Chondrocyte (in vitro differentiated cells): ENCODE measurements at places on chromosomes 2 and 18. TPM values are rescaled to one million over a fixed set of nuclear protein-coding genes. Genes with fewer than 3 reads are reported as not detected.

DNA sequence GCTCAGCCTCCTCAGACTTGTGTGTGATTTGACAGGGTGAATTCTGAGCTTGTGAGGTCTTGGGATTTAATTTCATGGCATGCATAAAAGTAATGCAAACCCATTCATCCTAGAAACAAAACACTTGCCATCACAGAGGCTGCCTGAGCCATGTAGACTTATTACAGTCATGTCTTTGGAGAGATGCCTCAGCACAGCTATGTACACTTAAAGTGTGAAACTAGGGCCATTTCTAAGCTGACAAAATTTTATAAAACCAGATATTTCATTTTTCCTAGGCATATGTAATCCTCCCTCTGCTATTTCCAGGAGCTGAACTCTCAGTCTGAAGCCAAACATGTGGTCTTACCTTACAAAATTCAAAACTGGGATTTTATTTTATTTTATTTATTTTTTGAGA, 322.2 kb upstream of the SPHKAP start:
- no peaks in the 10 kb centered on the region for H3K36me3 ChIP-seq
- no peaks in the 10 kb centered on the region for H3K27me3 ChIP-seq
- H3K4me1 ChIP-seq = no peaks in the 10 kb centered on the region

GRCh38 chr2:228516019-228516418, 334.5 kb upstream of the SPHKAP start:
- no peaks in the 10 kb centered on the region for H3K4me1 ChIP-seq
- H3K27ac ChIP-seq = no peak overlapping the region
- no peaks in the 10 kb centered on the region for H3K27me3 ChIP-seq

DNA sequence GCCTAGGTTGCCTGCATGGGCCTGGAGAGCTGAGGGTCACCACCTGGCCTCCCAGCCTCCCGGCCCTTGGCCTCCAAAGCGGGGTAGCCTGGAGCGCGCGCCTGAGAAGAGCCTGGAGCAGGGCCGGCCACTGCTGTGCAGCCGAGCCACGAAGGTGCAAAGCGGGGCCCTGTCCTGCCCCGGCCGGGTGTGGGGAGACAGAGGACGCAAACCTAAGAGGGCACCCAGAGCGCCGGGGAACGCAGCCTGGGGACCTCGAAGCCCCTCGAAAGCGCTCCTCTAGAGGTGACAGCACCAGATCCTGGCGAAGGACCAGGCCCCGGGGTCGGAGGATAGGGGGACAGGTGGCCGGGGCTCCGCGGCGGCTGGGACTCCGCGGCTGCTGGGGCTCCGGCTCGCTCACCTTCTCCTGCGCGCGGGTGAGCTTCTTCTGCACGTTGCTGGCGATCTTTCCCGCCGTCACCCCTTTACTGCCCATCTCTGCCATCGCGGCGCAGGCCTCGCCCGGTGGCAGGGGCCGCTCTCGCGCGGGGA, 430 bp downstream of the BIN1 start:
- H3K4me3 ChIP-seq = peak overlapping the region; percentile 79
- no peaks in the 10 kb centered on the region for H3K27me3 ChIP-seq
- H3K4me1 ChIP-seq = peaks cover 44% of the 10 kb centered on the region
- no peaks in the 10 kb centered on the region for H3K36me3 ChIP-seq
- peak; percentile 87 for DNase-seq

- DNase-seq = no peak
- H3K4me3 ChIP-seq = no peak overlapping the region
- no peaks in the 10 kb centered on the region for H3K36me3 ChIP-seq
- peaks cover 8% of the 10 kb centered on the region for H3K27me3 ChIP-seq
Measured at GRCh38 chr2:76281156-76281841, 570.6 kb upstream of the GCFC2 start.

DNA sequence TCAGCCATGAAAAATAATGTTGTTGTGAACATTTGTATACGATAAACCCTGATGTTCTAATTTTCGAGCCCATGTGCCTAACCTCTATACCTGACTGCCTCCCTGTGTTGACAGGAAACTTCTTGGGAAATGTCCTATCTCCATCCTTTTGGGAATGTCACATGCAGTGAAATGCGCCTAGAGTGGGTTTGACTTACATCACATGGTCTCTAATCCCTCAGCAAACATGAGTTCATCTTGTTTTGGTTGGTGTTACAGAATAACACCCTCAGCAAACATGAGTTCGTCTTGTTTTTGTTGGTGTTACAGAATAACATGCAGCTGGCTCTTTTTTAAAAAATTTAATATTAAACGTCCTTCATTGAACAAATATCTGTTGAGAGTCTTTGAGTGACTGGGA, 4.3 kb upstream of the UGT1A6 start:
- no peak for DNase-seq
- H3K4me3 ChIP-seq = no peak overlapping the region
- peaks cover 2% of the 10 kb centered on the region for H3K36me3 ChIP-seq
- no peaks in the 10 kb centered on the region for H3K27me3 ChIP-seq
- no peaks in the 10 kb centered on the region for H3K4me1 ChIP-seq

DNA sequence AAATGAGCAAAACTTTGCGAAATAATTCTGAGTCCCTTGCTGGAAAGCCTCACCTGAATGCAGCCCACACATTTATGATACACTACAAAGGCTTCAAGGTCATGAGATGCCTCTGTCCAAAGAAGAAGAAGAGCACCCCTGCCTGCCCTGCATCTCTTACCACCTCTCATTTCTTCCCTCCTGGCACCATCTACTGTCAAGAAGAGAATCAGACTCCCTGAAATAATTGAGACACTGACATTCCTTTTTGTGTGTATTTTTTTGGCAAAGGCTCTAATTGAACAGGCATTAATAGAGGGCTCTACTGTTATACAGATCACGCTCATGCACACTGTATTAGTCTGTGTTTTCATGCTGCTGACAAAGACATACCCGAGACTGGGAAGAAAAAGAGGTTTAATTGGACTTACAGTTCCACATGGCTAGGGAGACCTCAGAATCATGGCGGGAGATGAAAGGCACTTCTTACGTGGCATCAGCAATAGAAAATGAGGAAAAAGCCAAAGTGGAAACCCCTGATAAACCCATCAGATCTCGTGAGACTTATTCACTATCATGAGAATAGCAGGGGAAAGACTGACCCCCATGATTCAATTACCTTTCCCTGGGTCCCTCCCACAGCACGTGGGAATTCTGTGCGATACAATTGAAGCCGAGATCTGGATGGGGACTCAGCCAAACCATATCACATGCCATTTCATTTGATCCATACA, 176.3 kb downstream of the ALPK2 start:
- no peaks in the 10 kb centered on the region for H3K36me3 ChIP-seq
- H3K4me3 ChIP-seq = no peak overlapping the region
- no peak for DNase-seq
- H3K4me1 ChIP-seq = peaks cover 12% of the 10 kb centered on the region

GRCh38 chr2:35080231-35080910, 1275.2 kb upstream of the CRIM1 start:
- no peaks in the 10 kb centered on the region for H3K27me3 ChIP-seq
- no peaks in the 10 kb centered on the region for H3K36me3 ChIP-seq

GRCh38 chr2:196012314-196012713, 56.3 kb downstream of the DNAH7 start:
- H3K36me3 ChIP-seq = no peaks in the 10 kb centered on the region
- H3K27ac ChIP-seq = no peak overlapping the region
- H3K4me1 ChIP-seq = no peaks in the 10 kb centered on the region
- H3K27me3 ChIP-seq = peaks cover 32% of the 10 kb centered on the region

DNA sequence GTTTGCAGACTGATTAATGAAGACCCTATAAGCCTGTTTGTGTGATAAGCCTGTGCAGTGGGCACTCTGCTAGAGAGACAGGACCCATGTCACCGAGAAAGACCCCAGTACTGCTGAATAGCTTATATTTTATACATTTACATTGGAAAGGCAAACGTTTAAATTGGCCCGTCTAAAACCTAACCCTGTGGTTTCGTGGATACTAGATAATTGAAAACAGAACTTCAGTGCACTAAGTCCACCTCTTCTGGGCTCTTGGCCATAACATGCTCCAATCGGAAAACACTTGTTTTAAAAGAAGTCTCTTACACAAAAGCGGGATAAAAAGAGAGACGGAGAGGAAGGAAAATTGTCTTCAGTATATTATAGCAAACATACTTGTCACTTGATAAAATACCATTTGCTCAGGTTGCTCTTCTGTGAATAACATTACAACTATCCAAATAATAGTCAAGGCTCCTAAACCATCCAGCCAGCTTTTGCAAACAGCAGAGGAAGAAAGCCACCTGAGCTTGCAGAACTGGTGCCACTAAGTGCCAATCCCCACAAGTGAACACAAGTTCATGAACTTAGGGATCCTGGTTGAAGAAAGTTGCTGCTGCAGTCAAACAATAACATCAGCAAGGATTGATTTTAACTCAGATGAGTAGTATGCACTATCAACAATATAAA, 218.4 kb upstream of the FN1 start:
- H3K36me3 ChIP-seq = peaks cover 3% of the 10 kb centered on the region
- peak overlapping the region; percentile 73 for H3K27ac ChIP-seq
- H3K27me3 ChIP-seq = no peaks in the 10 kb centered on the region
- DNase-seq = no peak

- peaks cover 37% of the 10 kb centered on the region for H3K4me1 ChIP-seq
- H3K36me3 ChIP-seq = peaks cover 36% of the 10 kb centered on the region
- H3K27me3 ChIP-seq = no peaks in the 10 kb centered on the region
- no peak for DNase-seq
Measured at GRCh38 chr2:135786823-135787222, 45.2 kb downstream of the UBXN4 start.

GRCh38 chr2:138291805-138292204, 209.8 kb upstream of the SPOPL start:
- H3K4me1 ChIP-seq = peaks cover 9% of the 10 kb centered on the region
- no peak overlapping the region for H3K4me3 ChIP-seq
- no peaks in the 10 kb centered on the region for H3K36me3 ChIP-seq
- H3K27me3 ChIP-seq = no peaks in the 10 kb centered on the region
- no peak overlapping the region for H3K27ac ChIP-seq
- DNase-seq = no peak

DNA sequence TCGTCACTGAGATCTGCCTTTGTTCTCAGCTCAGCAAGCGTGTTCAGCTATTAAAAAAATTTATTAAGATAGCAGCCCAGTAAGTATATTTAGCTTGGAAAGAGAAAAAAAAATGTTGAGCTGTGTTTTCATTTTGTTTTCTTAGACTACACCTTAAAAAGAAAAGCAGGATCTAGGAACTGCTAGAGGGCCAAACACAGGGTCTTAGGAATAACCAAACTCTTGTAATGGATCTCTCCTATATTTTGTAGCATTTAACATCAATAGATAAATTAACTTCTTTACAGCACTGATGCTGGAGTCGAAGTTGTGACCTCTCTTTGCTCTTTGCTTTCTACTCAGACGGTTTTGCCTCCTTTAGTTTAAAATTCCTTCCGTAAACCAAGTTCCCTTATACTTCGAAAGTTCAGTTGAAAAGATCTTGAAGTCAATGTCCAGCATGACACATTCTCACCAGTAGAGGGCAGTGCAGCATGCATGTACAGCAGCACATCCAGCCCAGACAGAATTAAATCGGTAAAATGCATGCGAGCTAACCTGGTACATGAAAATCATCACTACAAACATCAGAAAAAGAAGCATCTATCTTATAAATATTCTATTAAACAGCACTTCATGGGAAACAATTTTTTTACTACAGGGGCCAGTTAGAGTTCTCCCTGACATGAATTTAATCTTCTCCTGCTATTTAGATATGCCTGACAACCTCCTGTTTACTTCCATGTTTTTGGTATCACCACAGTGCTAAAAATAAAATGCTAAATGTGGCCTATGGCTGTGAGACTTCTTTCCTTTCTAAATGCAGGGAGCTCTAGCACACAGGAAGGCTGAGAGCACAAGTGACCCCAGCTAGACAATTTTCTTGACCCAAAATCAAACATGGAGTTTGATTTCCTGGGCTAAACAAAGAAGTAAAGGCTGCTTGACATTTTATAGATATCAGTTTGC, 48.2 kb upstream of the MAP3K20 start:
- no peak for DNase-seq
- peaks cover 2% of the 10 kb centered on the region for H3K36me3 ChIP-seq
- peak overlapping the region; percentile 6 for H3K27ac ChIP-seq
- H3K4me3 ChIP-seq = no peak overlapping the region
- peaks cover 22% of the 10 kb centered on the region for H3K4me1 ChIP-seq

DNA sequence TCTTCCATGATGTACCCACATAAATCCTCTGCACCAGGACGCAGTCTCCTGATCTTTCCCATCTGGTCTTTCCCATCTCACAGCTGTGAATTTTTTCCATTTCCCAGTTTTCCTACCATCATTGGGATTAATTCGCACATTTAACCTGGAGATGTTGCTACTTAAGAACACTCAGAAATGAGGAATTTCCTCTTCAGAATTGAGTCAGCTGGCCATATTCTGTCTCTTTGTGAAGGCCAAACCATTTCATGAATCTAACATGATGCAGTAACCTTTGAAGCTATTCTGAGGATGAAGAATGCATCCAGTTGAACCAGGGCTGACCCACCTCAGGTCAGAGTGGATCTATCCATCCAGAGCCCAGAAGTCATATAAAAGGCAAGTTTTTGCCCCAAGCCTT, 326.8 kb downstream of the SETBP1 start:
- H3K36me3 ChIP-seq = no peaks in the 10 kb centered on the region
- no peak for DNase-seq
- no peaks in the 10 kb centered on the region for H3K27me3 ChIP-seq
- peaks cover 51% of the 10 kb centered on the region for H3K4me1 ChIP-seq

DNA sequence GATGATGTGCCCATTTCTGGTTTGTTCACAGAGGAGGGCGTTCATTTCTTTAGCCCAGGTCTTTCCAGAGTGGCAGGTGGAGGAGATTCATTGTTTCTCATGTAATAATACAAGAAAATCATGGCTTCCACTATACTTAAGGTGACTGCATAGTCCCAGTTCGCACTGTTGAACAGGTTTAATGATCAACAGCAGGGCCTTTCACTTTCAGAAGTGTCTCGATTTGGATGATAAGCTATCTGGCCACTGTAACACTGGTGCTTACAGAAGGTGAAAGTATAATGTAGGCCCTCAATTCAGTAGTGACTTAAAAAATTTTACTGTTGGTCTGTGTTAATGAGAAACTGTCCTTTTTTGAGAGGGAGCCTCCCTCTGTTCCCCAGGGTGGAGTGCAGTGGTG, 1.4 kb downstream of the RMC1 start:
- H3K27me3 ChIP-seq = no peaks in the 10 kb centered on the region
- no peak for DNase-seq
- H3K36me3 ChIP-seq = peaks cover 4% of the 10 kb centered on the region
- peaks cover 25% of the 10 kb centered on the region for H3K4me1 ChIP-seq

The FMNL2 gene
- 31.5 to 42.3 TPM (median 33.9 TPM) in 3 replicates for total RNA-seq

The CD8B gene
- total RNA-seq = not detected in 3 replicates

The IL36B gene
- not detected in 3 replicates for total RNA-seq

The RASGRP3 gene
- 3.0 to 3.7 TPM (median 3.0 TPM) in 3 replicates for total RNA-seq

The HOXD10 gene
- total RNA-seq = not detected in 3 replicates

The CHRNA1 gene
- total RNA-seq = 0.30 to 1.3 TPM (median 0.38 TPM) in 3 replicates

The NAT8 gene
- total RNA-seq = not detected in 3 replicates

The DNPEP gene
- total RNA-seq = 42.3 to 47.9 TPM (median 43.5 TPM) in 3 replicates
